ENCODE measurements at places on chromosomes 5 and 9. TPM values are rescaled to one million over a fixed set of nuclear protein-coding genes. Genes with fewer than 3 reads are reported as not detected.

GRCh38 chr9:77261605-77262004 lies 84.3 kb downstream of the VPS13A start:
- no peak for DNase-seq

DNA sequence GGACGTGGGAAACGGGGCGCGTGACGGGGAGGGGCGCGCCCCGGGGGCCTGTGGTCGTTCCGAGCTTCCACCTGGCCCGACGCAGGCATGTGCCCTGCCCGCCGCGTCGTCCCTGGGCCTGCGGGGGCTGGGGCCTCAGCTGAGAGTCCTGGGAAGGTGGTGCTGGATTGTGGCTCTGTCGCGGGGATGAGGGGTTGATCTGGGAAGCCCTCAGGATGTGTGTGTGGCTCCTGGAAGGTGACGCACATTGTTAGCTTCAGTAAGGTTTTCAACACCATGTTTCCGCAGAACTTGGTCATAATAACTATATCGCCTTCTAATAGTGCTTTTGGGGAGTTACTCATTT lies 589.1 kb downstream of the MTRR start:
- DNase-seq = peak; percentile 54

GRCh38 chr5:34751807-34752736 lies 86.9 kb upstream of the TTC23L start:
- DNase-seq = no peak

- DNase-seq = no peak
Measured at GRCh38 chr9:87233899-87234455, 263.7 kb upstream of the DAPK1 start.

GRCh38 chr5:148125641-148126040 lies 42.7 kb upstream of the SPINK14 start:
- no peak for DNase-seq

GRCh38 chr9:1709347-1709746 lies 305.8 kb upstream of the SMARCA2 start:
- no peak for DNase-seq

GRCh38 chr5:146920351-146920881 lies 41.9 kb upstream of the PPP2R2B start:
- no peak for DNase-seq

GRCh38 chr9:107504585-107505455 lies 15.3 kb upstream of the KLF4 start:
- DNase-seq = no peak

DNA sequence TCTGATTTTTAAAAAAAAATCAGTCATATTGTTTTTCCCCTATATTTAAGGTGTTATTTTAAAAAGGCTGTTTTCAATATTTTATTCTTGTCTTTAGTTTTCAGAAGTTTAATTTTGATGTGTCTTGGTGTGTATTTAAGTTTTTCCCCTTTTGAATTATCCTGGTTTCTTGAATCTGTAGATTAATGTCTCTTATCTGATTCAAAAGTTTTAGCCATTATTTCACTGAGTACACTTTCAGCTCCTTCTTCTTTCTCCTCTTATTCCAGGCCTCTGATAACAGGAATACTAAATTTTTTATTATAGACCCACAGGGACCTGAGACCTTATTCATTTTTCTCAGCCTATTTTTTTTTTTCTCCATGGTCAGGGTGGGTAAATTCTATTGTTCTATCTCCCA lies 81.8 kb downstream of the PPIC start:
- no peak for DNase-seq

- DNase-seq = no peak
Measured at GRCh38 chr9:104725014-104725413, 22.5 kb upstream of the NIPSNAP3A start.

GRCh38 chr5:93653716-93654115 lies 70.7 kb downstream of the NR2F1 start:
- DNase-seq = no peak

DNA sequence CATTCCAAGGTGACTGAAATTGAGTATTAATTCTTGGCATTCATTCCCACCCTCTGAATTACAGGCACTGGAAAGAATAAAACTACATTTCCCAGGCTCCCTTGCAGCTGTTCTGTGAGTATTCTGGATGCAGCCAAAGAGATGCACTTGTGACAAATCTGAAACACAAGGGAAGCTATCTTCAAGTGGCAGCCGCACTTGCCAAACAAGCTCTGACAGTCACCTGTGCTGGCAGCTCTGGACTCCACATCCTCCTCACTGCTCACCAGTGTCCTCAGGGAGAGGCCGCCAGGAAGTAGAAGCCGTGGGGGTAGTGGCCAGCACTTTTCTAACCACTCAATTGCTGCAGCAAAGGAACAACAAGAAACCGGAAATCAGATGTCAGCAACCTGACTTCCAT lies 275.0 kb downstream of the NR2F1-AS1 start:
- DNase-seq = no peak

- no peak for DNase-seq
Measured at GRCh38 chr5:138937392-138938387, 62.6 kb upstream of the LRRTM2 start.

DNA sequence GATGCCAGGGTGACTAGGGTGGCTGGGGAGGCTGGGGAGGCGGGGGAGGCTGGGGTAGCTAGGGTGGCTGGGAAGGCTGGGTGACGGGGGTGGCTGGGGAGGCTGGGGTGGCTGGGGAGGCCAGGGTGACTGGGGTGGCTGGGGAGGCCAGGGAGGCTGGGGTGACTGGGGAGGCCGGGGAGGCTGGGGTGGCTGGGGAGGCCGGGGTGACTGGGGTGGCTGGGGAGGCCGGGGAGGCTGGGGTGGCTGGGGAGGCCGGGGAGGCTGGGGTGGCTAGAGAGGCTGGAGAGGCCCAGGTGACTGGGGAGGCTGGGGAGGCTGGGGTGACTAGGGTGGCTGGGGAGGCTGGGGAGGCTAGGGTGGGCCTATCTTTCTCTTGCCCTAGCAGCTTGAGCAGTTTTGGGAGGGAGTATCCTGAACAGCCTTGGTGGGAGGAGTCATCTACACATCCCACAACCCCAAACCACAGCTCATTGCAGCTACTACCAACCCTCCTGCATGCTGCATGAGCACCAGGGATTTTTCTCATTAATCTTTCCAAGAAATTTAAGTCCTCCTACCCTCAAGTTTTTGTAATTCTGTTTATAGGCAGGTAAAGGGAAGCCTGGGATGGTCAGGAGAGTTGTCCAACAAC lies 203.2 kb upstream of the IRX1 start:
- no peak for DNase-seq

- DNase-seq = no peak
Measured at GRCh38 chr9:36831381-36832161, 202.5 kb downstream of the PAX5 start.

DNA sequence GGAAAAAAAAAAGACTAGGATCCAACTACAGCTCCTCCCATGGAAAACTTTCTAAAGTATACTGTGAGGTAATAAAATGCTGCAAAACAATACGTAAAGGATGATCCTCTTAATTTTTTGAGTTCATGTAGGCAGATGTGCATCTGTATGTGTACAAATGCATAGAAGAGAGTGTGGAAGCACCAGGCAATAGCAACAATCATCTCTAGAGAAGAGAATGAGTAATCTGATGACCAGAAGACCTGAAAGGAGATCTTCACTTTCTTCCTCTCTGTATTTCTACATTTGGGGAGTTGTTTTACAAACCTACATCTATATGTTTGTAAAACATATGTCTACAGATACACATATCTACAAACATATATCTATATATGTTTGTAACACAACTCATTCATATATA lies 29.3 kb upstream of the SPDL1 start:
- DNase-seq = no peak

DNA sequence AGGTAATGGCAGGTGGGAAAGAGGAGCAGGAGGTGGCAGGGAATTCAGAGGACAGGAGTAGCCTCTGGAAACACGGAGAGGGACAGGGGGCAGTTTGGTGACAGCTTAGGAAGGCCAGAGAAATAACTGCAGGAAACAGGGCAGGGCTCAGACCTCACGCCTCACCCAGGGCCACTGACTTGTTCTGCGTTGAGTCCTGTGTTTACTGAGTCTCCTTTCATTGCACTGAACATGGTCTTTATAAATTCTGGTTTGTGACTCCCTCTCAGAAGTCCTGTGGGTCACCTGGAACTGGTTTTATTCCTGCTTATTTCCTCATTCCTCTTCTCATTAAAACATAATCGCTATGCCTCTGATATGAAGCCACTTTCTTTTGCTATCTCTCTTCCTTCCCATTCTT lies 55.2 kb upstream of the ZNF622 start:
- no peak for DNase-seq

DNA sequence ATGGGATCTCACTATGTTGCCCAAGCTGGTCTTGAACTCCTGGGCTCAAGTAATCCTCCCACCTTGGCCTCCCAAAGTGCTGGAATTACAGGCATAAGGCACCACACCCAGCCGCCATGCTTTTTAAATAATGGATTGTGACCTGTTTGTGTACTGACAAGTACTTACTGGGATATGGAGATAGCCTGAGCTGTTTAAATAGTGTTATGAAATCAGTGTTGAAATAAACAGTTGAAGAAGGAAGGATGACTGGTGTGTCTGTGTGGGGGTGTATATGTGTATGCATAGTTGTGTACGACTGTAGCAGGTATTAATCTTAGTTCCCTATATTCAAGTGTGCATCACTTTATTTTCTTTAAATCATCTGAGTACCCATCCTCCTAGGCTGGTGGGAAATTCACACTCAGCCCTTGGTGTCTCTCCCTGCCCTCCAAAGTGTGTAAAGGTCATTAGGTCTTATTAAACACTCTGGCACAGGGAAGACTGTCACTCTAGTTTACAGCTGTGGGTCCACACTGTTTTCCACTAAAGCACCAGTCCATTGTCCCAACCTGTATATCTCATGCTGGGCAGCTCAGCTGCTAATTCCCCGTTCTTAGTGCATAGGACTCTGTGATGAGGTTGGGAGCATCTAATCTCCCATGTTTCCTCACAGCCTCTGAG lies 91.0 kb downstream of the SNX18 start:
- DNase-seq = no peak

DNA sequence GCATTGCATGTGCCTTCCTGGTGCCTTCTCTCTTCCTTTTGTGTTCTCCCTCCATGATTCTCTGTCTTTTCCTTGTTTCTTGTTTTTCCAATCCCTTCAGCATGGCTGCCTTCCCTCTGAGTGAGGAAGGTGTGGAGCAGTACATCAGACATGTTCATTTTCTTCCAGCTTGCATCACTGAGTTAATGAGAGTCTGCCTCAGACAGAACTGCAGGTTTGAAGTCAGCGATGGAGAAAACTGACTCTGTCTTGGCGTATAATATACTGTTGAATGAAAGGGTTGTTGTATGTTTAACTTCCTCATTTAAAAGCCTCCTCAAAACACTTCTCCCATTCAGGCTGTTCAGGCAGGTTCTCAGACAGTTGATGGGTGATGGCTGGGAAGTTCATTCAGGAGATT lies 129.3 kb downstream of the KDM4C start:
- DNase-seq = no peak

Gene SAXO1
- total RNA-seq = not detected

Gene CCL21
- total RNA-seq = not detected

Gene RAB14
- 53.2 TPM for total RNA-seq

Gene ZNF618
- total RNA-seq = 0.09 TPM

Gene IFNB1
- 0.46 TPM for total RNA-seq
